ENCODE measurements at places on chromosomes 5 and 9.

DNA sequence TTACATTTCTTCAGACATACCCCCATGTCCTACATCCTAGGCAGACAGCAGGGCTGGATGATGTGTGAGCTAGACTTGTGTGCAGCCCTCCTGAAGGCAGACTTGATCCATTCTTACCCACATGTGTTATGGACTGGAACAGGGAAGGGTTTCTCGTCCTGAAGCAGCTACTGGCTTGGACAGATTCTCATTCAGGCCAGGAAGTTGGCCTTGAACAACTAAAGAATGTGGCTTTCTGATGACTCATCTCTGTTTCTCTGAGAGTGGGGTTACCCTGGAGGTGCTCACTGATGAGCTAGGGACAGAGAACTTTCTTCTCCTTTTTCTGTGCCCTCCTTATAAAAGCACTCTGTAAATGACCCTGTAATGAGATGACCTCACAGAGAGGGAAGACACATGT is 246.5 kb downstream of the PCSK5 start:
- no peak for DNase-seq

- peak; percentile 42 for DNase-seq
Observed at GRCh38 chr9:1871626-1872419, 143.3 kb upstream of the SMARCA2 start.

DNA sequence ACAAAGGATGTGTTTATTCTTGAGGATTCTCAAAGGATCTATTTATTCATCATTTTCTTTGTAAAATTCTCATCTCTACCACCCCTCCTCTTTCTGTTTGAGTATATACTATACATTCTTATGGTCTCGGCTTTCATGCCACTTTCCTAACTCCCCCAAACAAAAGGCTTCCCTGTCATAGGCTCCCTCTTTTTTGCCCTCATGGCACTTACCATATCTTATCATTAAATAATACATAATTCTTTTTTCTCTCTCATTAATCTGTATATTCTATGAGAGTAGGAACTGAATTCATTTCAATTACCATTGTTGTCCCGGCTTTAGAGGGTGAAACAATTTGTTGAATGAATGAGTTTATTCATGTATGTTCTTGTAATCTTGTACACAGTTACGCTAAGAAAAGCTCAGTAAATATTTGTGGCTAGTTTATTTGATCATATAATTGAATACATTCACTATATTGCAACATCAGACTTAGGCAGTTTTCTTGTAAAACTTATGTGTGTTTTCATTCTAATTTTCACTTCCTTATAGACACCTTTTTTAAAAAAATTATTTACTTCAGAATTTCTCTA is 254.6 kb downstream of the EDIL3 start:
- DNase-seq: no peak

- no peak for DNase-seq
Observed at GRCh38 chr9:93173365-93174051, 10.4 kb upstream of the WNK2 start.

DNA sequence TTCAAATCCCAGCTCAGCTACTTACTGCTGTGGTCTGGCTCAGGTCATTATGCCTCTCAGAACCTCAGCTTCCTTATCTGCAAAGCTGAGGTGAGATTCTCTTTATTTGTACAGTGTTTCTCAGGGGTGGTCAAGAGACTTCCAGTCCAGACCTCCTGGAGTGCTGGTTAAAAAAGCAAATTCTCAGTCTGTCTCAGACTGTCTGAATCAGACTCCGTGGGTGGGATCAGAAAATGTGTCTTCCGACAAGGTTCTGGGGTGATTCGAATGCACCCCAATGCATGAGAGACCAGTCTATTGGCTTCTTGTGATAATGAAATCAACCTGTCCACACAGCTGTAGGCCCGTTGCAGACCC is 137.7 kb upstream of the SMIM23 start:
- no peak for DNase-seq

DNA sequence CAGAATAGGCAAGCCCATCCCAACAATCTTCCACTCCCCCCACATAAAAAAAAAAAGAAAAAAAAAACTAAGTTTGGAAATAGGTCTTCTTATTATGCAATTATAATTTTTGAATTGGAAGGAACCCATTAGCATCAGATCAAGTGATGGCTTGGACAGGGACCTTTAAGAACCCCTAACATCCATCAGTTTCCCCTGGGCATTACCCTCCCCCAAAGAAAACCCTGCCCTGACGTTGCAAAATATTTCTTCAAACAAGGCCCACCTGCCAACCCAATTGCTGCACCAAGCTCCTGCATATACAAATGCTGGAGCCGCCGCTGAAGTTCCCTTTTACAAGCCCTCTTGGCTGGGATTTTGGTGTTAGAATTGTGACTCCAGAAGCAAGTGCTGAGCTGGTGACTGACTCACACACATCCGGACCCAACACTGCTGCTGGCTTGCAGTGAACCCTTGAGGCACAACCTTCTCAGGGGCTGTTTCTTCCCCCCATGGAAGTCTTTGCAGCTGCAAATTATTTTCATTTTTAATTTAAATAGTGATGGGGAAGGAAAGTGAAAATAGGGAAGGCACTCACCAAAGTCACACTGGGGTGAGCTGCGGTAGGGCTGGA is 56.1 kb upstream of the AFAP1L1 start:
- DNase-seq: no peak

DNA sequence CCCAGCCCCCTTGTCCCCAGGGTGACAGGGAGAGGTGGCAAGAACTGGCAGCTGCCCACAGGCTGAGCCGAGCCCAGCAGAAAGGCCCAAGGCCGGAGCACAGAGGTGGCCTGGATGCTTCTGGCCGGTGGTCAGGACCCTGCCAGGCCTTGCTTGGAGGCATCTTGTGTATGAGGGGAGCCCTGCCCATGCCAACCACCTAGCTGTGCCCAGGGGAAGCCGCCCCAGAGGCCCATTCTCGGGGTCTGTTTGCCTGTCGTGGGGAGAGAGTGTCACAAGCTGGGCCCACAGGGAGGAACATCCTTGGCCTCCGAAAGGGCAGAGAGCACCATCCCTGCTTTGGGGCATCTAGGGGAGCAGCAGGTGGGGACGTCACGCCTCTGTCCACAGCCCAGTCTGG is 10.0 kb downstream of the NKD2 start:
- DNase-seq: no peak

DNA sequence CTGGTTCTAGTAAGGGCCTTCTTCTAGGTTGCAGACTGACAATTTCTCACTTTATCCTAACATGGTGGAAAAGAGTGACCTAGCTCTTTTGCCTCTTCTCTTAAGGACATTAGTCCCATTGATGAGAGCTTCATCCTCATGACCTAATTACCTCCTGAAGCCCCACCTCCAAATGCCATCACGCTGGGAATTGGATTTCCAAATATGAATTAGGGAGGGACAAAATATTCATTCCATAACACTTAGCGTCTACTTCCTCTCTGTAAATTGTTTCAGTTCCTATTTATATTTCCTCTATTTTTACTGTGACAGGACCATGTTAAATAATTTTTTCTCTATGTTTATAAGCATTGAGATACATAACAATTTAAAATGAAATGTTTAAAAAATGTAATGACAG is 408.8 kb downstream of the CDH10 start:
- DNase-seq: no peak

DNA sequence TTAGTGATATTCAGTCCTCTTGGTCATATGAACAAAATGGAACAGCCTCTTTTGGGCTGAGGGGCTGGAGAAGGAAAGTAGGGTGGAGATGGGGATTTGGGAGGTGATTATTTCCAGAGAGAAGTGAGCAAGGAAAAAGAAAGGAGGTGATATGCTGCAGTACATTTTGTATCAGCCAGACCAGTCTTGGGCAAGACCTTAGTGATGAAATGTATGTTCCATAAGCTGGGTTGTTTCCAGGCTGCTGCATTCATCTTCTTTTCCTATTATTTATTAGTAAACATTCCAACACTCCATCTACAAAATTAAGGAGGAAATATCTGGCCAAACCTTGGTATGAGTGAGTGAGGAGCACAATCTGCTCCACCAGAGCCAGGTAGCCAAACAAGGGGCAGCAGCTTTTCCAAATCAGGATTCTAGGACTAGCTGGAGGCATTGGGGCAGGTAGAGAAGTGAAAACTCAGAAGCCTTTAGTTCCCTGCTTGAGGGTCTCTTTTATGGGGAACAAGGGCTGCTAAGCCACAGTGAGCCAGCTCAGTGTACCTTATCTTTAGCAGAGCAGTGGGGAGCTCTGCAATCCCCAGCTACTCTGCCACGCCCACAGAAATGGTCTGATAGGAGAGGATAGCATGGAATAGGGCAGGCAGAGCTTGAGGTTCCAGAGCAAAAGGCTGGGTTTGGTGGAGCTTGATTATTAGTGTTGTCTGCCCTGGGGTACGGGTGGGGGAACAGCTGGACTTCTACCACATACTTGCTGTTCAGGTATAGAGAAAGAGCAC is 19.5 kb downstream of the RAD1 start:
- DNase-seq: no peak

GRCh38 chr9:84688956-84689355 is 19.4 kb downstream of the NTRK2 start:
- no peak for DNase-seq

DNA sequence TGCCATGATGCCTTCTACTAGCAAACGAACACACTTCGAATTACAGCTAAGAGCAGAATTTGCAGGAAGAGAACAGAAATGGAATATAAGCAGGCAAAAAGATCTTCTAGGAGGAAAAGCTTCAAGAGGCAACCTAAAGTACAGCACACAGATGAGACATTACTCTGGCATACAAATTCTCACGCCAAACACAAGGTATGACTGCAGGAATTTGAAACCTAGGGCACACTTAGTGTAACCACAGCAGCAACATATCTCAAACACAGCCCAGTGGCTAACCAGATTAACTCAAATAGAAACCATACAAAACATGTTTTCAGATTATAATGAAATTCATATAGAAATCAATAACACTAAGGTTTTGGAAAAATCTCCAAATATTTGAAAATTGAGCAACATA is 481.0 kb upstream of the RGMB start:
- DNase-seq: no peak

- peak; percentile 92 for DNase-seq
Observed at GRCh38 chr5:27015758-27016157, 22.6 kb downstream of the CDH9 start.

DNA sequence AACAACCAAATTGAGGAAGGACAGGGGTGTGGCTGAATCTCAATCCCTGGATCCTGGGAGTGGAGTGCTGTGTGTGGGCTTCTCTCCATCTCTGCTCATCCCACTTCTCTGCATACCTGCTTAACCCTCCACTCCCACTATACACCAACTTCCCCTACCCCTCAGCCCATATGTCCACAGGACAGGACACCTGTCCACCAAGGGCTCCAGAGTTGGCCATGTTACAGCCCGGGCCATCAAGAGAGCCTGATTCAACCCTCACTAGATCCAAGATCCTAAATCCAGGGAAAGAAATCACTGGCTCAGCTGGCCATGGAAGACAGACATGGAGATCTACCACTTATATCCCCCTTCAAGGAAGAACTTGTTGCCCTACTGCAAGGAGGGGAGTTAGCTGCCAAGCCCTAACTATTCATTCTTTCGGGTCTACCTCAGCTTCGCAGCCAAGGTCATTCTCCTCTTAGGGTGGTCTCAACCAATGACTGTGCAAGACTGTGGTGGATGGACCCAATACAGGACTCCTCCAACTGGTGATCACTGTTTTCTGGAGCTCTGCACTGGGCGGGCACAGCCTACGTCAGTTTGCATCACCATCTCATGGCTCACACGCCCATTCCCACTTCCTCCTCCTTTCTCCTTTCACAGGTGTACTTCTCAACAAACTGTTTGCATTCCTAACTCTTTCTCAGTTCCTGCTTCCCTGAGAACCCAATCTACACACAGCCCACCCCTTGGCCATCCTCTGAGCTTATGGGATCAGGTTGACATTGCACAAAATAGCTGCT is 53.7 kb upstream of the ZBTB43 start:
- no peak for DNase-seq

GRCh38 chr9:110464321-110464720 is 115.2 kb downstream of the SVEP1 start:
- no peak for DNase-seq

GRCh38 chr5:82022499-82022898 is 50.7 kb downstream of the ATG10 start:
- no peak for DNase-seq

GRCh38 chr5:173645890-173646574 is 29.6 kb upstream of the BOD1 start:
- no peak for DNase-seq

DNA sequence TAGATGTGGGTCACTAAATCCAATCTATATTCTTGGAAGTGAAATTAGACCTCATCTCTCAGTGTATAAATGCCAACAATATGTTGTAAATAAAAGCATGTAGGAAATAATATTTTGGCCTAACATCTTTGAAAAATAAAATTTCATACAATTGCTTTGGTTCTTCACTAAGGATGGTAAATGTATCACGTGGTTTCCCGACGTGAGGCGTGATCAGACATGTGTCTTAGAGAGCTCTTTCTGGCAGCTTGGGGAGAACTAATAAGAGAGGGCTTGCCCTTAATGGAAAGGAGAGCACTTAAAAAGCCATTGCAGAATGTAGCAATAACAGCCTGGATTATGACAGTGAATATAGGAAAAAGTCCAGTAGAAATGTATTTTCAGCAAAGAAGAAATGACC is 602.6 kb downstream of the CDH12 start:
- DNase-seq: no peak

DNA sequence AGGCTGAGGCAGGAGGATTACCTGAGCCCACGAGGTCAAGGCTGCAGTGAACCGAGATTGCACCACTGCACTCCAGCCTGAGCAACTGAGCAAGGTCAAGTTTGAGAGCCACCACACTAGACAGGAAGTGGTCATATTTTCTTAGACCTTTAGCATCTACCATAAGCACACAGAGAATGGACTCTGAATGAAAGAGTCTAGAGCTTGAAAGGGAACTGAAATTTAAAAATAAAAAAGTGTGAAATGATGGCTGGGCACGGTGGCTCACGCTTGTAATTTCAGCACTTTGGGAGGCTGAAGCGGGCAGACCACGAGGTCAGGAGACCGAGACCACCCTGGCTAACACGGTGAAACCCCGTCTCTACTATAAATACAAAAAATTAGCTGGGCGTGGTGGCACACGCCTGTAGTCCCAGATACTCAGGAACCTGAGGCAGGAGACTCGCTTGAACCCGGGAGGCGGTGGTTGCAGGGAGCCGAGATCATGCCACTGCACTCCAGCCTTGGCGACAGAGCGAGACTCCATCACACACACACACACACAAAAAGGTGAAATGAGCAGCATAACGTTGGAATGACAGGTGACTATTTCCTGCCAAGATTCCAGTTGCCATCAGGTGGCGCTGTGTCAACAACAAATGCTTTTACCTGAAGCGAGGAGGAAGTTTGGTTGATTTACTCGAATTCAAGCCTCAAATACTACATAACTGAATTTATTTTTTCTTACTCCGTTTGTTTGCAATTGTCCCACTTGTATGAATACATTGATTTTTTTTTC is 21.3 kb upstream of the AK3 start:
- DNase-seq: peak; percentile 83

- no peak for DNase-seq
Observed at GRCh38 chr5:73641811-73642210, 15.8 kb downstream of the ARHGEF28 start.

DNA sequence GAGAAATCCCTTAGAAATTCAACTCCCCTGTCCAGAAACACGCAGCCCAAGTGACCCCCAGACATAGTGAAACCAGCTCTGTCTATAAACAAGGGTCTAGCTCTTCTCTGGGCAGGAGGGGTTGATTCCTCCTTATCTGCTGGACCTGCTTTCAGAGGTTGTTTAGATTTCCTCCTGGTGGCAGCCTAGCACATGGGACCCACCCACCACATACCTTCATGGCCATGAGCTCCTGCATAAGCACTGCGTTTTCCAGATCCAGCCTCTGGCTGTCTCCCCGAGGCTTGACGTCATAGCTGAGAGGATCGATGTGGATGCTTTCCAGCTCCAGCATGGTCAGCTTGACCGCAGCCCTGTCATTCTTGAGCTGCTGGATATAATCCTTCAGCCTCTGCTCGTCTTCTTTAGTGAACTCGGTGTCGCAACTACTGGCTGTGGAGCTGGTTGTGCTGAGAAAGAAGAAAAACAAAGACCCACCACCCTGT is 77.0 kb downstream of the DCP2 start:
- DNase-seq: no peak
